ENCODE measurements at places on chromosomes 3 and 15.
A peak's percentile ranks its signal among the peaks of the same experiment; 100 is the strongest.

- no peak for DNase-seq
These were observed 1.1 kb upstream of the SUCLG2 start for GRCh38 chr3:67655364-67656121.

DNA sequence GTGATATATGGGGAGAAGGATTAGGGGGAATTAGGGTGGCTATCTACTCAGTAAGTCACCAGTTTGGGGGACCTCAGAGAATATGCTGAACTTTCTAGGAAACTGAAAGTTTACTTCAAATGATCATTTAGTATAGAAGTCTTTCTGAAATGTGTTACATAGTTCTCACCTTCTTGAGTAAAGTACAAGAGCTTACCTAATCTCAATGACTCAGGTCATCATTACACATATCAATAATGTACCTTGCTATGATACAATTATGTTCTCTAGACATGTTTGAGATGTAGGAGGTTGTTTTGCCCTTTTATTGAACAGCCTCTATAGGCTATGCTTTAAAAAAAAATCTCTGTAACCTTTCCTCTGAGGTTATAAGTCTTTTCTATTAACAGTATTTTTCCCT, 50.7 kb downstream of the TMEM41A start:
- DNase-seq = no peak

GRCh38 chr3:48919215-48920138, 835 bp downstream of the ARIH2 start:
- peak; percentile 30 for DNase-seq

- no peak for DNase-seq
These were observed 35.0 kb upstream of the DNAJC13 start for GRCh38 chr3:132382267-132382666.

- DNase-seq = no peak
These were observed 332.1 kb downstream of the ARRDC4 start for GRCh38 chr15:98292442-98293240.

GRCh38 chr3:126031981-126032471, 51.9 kb downstream of the SLC41A3 start:
- no peak for DNase-seq

DNA sequence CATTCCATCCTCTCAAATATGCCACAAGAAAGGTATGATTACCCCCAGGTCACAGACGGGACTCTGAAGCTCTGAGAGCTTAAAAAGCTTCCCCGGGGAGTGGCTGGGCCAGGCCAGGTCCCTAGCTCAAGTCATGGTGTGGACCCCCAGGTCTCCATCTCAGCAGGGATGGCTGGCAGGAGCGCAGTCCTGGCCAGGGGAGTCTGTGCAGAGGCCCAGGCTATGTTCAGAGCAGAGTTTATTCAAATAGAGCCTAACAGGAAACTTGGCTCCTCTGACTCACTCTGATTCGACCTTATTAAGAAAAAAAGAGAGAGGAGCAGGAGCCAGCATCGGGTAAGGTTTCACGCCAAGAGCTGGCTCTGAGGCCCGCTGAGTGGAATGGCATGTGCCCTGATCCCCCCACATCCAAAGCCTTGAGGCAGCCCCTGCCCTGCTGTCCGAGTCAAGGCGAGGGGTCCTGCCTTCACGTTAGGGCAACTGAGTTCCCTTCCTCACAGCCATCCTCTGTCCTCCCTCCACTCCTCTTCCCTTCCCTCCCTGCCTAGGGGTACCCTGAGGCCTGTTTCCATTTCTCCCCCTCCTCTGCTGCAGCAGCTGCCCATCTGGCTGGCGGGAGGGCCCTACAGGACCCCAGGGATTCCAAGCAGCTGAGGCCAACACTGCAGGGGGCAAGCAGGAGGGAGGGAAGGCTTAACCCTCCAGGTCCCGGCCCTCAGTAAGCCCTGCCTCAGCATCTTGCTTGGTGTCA, 1.9 kb upstream of the LOXL1 start:
- DNase-seq = peak; percentile 90

- DNase-seq = no peak
These were observed 426.5 kb downstream of the TBC1D5 start for GRCh38 chr3:17315897-17316296.

GRCh38 chr3:65479990-65480389, 558.7 kb downstream of the MAGI1 start:
- DNase-seq = no peak

DNA sequence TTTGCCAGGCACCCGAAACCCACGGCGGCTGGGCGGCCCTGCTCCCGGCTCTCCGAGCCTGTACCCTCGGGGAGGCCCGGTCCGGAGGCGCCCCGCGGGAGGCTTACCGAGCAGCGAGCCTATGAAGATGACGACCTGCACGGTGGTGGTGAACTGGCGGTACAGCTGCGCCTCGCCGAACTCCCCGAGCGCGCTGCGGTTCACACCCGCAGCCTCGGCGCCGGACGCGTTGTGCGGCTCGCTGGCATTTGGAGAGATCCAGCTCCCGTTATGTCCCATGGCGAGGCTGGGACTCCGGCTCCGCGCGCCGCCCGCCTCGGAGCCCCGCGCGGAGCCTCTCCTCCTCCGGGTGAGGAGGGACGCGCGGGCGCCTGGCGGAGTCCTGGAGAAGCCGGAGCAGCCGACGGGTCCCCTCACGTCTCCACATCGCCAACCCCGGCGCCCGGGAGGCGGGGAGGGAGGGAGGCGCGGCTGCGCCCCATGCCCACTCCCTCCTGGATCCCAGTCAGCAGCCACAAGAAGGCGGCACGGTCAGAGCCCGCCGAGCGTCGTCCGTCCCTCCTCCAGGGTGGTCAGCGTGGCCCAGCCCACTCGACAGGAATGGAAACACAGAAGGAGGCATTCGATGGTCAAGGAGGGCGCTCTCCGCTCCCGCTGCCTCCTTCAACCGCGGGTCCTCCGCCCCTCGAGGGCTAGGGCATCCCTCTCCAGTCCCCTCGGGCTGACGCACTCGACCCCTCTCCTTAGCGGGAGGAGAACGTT, at the start of gene GPR176:
Gene GPR176, minus strand, starts transcription at position 519 of the 762 bp plus-strand sequence. Its CDS starts 240 bp downstream, at position 279.
- peak; percentile 79 for DNase-seq

DNA sequence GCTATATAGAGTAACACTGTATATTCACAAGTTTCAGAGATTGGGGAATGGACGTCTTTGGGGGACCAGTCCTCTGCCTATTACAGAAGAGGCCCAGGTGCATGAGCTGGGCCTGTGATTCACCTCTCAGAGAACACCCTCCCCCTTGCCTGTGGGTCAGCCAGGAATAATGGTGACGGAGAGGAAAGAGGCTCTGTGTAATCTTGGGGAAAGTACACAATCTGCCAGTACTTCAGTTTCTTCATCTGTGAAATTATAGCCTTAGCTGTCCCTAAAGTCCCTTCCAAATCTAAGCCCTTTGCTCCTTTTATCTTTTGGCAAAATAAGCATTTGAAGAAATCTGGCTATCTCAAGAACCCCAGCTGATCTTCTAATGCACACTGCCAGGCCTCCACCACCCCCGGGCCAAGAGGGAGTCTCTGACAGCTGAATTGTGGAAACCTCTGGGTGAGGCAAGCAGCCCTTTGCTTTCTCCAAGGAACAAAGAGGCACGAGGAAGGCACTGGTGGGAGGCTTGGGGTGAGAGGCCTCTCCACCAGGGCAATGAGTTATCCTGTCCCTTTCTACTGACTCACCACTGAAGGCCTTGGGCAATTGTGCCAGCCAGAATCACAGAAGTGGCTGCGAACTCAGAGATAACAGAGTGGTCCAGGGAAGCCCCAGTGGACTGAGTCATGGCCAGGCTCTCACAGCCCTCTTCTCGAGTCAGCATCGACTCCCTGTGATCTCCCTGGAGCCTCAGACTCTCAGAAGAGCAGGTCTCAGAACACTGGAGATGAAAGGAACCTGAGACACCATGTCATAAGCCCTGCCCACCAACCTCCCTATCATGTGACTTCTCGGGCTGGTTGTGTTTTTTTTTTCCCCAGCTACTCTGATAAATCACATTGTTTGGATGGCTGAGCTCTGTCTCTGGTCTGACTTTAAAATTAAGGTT, 31.8 kb downstream of the CCNL1 start:
- DNase-seq = peak; percentile 76

DNA sequence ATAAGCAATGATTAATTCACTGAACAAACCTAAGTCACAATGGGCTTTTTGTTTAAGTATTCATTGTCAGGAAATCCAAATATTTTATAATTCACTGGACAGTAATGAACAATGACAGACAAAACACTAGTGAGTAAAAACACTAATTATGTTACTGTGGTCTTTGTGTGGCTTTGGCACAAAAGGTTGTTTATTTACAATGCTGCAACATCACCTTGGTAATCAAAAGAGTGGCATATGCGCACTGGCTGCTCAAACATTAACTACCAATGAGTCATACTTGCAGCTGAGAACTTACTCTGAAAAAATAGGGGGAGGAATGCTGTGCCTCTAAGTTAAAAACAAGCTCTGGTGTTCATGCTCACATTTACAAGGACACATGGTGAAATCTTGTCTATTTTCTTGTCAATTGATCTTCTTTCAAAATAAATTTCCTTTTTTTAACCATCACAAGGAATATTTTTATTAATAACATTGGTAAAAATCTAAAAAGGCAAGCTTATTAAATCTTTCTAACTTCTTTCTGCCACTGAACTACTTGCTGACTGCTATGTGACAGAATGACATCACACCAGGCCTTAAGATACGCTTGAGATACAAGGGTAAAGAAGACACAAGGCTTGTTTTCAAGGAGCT, 85.2 kb upstream of the PPIB start:
- DNase-seq = peak; percentile 73

- peak; percentile 20 for DNase-seq
These were observed 65.5 kb upstream of the C3orf49 start for GRCh38 chr3:63753567-63753966.

GRCh38 chr3:46639221-46639620, 26.9 kb downstream of the FAM240A start:
- no peak for DNase-seq

DNA sequence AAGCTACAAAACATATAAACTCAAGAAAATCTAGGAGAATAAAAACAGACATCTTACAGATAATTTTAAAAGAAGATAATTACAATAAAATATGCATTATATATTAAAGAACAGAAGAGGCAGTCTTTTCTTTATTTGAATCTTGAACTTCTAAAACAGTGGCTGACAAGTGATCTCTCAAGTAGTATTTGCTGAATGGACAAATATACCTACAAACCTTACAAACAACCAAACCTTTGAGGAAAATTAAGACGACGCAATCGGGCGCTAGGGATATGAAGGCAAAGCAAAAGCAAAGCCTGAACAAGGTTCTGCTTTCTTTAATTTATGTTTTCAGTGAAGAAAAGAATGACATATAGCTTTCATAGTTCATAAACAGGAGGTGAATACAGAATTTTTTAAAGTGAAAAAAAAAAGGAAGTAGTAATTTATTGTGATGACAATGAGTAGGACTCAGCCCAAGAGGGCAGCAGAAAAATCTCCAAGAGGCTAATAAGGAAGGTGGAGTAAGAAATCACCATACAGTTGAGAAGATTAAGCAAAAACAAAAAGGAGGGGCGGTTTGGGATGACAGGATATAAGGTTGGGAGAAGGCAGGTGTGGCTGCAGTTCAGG, 347.8 kb downstream of the TBC1D5 start:
- no peak for DNase-seq

DNA sequence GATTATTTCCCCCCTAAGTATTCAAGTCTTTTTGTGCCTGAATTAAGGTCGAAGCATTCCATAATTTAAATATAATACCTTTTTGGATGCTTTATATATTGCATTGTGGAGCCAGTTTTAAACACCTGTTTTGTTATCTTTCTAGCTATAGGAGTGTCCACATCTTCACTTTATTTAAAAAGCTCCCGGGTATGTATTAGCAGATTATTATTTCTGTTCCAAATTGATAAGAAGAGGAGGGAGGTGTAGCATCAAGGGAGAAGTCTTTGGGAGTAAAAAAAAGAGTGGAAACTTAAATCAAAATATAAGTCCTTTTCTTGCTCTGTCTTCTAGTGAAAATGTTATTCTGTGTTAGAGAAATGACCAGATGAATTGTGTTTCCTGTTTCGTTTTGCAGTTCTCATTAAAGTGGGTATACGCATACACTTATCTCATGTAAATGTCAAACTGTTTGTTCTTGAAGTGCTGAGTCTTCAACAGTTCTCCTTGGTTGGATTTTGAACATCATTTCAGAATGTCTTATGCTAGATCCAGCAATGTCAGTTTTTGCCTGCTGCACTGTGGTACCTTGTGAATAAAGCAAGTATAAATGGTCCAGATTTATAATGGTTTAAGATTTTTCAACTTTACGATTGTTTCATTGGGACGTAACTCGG, 105.8 kb downstream of the FNDC3B start:
- no peak for DNase-seq

- DNase-seq = no peak
These were observed 356.1 kb downstream of the OTOL1 start for GRCh38 chr3:161852744-161853143.

GRCh38 chr3:152241142-152242017, 27.3 kb upstream of the MBNL1 start:
- no peak for DNase-seq

DNA sequence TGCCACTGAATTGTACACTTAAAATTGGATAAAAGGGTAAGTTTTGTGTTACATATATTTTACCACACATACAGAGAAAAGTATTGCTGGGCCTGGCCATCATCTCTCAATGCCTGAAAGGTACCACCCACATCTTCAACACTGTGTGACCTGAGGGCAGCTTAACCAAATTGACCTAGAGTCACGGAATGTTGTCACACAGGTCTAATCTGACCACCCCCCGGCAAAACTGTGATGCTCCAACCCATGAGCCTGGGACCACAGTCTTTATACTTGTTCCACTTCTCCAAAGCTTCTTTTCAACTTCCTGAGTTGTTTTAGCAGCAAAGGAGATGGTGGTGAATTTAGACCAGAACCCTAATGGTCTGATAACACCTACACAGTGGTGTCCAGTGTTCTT, 210.3 kb upstream of the TPM1 start:
- DNase-seq = no peak

DNA sequence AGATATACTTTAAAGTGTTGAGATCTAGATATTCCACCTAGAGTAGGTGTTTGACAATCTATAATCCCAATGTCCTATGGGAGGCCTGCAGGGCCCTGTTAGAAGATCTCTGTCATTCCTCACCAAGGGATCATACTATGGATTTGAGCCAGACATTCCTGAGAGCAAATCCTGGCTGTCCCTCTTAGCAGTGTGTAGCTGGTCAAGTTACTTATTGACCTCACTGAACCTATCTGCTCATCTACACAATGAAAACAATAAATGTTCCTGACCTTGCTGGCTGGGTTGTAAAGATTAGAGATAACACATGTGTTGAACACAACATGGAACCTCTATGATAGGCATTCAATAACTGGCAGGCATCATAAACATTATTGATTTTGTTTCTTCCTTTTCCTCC, 265.6 kb upstream of the ATP11B start:
- no peak for DNase-seq

DNA sequence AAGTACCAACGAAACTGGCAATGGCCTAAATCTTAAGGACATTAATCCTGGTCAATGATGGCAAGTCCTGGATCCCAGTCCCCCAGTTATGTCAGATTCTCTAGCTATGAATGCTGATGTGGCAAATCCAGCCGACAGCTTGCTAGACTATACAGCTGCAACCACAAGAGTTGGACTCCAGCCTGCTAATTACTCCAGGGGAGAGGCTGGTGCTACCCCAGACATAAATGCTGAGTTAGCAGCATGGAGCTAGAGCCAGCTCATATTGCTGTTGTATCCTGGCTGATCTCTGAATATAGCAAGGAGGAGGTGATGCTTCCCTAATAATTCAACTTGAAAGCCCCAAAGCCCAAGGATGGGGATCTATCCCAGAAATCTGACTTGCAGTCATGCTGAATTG, 207.1 kb downstream of the LRRN1 start:
- DNase-seq = no peak

- no peak for DNase-seq
These were observed 34.3 kb downstream of the TMEM40 start for GRCh38 chr3:12724794-12725193.

Measured in HS-27A (cell line).